LNCaP clone FGC (cell line): ENCODE measurements at places on chromosomes 4 and X.

DNA sequence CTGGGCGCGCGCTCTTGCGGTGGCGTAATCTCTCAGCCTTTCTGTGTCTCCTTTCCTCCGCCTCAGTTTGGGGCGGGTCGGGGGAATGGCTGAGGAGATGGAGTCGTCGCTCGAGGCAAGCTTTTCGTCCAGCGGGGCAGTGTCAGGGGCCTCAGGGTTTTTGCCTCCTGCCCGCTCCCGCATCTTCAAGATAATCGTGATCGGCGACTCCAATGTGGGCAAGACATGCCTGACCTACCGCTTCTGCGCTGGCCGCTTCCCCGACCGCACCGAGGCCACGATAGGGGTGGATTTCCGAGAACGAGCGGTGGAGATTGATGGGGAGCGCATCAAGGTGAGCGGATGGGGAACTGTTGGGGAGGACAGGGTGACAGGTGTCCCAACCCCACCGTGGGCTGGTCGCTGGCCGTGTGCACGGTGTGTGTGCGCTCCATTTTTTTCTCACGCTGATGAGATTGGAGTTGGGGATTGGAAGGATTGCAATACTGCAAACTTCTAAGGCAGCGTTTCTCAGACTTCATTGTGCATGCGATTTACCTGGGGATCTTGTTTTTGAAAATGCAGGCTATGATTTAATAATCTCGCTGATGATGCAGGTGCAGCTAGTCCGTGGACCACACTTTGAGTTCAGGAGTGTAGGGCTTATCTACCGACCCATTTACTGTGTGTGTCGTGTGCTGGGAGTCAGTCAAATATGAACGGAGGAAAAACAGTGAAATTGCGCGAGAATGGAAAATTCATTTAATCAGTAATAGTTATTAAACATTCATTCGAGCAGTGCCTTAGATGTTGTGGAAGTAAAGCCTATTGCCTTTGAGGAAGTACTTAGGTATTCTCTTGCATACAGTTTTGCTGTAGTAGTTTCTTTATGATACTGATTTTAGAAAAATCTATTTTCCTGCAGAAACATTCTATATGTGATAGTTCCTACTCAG, at the start of gene RAB33B:
RAB33B (plus strand) TSS at position 11 of the 935 bp plus-strand sequence; CDS start at position 86, 75 bp downstream.
- no peak for DNase-seq

GRCh38 chr4:130545171-130545570, 1449.2 kb downstream of the C4orf33 start:
- no peak for DNase-seq

GRCh38 chrX:131226591-131226990, 62.5 kb downstream of the IGSF1 start:
- no peak for DNase-seq

DNA sequence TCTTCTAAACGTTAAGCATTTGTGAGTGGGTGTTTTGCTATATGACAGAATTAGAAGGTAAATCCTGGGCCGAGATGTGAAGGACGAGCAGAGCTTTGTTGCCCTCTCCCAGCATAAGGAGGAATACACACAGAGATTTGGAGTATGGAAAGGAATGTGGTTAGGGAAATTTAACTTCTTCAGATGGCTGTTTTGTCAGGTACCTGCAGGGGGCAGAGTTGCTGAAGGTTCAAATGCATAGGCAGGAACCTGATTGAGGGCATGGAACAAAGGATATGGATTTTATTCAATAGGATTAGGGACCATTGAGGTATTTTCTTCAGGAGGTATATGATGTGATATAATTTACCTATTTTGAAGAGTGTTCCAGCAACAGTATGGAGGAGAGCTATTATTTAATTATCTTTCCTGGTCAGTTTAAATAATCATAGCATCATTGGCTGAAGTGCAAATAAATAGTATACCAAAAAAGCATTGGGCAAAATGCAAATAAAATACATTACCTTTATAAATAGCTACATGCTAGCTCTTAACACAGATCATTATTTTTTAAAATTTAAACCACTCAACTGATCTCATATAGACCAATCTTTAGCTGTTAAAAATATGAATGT, 143.6 kb downstream of the SLIT2 start:
- DNase-seq, result no peak

- no peak for DNase-seq
Measured at GRCh38 chrX:129718676-129719075, 20.1 kb upstream of the XPNPEP2 start.

- DNase-seq, result no peak
Measured at GRCh38 chrX:155086202-155086840, 15.0 kb downstream of the BRCC3 start.

DNA sequence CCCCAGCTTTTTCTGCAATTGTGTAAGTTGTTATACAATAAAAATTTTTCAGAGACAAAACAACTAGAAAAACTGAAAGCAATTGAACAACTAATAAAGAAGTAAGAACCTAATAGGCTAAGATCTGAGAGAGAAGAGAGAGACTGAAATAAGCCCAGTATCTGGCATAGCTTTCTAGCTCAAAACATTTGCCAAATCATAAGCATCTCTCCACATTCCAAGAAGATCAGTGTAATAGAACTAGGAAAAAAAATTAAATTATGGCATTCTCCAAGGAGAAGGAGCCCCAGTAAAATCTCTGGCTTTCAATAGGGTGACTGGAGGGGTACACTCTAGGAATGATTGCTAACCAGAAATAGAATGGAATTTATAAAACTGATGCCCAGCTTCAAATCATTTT, 19.0 kb upstream of the PPP3CA start:
- DNase-seq, result no peak

DNA sequence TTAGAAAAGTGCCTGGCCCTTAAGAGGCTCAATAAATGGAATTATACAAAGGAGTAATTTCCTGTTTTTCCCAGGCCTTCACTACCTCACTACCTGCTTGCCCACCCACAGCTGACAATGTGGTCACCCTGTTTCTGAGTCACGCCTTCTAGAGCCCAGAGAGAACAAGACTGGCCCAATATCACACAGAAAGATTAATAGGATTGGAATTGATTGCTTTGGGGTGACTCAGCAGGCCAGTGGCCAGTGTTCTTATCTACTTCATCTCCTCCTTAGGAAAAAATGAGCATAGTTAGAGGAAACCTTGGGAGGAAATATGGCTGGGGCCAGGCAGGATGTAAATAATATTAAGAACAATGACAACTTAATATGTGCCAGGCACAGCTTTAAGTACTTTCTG, 4.5 kb upstream of the FGF16 start:
- no peak for DNase-seq

DNA sequence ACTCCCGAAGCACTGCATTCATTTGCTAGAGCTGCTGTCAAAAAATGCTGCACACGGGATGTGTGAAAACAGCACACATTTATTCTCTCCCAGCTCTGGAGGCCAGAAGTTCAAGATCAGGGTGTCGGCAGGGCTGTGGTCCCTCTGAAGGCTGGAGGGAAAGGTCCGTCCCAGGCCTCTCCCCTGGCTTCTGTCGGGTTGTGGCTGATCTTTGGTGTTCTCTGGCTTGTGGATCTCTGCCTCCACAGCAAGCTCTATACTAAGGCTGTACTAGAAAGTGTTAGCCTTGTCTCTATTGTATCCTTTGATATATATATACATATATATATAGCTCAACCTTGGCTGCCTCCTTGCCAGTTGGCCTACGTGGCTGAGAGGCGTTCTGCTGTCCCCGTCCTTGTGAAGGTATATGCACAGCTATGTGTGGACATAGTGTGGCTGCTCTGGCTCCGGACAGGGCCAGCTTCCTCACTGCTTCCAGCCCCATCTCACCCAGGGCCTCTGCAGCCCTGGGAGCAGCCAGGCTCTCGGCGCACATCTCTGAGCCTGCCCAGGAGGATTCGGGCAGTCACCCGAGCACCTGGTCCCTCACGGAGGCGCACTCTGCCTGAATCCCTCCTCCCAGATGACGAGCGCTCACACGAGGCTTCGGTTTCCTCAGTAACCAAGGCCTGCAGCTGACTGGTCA, 15.0 kb upstream of the DUSP9 start:
- no peak for DNase-seq

- no peak for DNase-seq
Measured at GRCh38 chr4:119162174-119162573, 26.5 kb downstream of the MYOZ2 start.

DNA sequence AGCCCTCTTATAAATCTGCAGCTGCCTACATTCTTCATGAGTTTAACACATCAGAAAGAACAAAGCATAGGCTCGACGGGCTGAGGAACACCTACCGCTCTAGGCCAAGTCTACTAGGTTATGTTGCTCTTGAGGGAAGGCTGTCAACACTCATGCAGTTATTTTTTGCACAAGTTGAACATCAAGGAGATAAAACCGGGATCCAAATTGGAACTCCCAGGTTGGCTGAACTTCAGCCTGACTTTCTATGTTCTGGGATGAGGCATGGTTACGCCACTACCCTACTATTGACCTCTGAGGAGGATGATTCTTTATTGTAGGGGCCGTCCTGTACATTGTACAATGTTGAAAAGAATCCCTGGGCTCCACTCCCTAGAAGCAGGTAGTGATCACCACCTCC, 37.3 kb upstream of the ARSH start:
- no peak for DNase-seq
